Stimulated activated CD8-positive, alpha-beta memory T cell treated with anti-CD3 and anti-CD28 coated beads, Interleukin-15, amount 100 ng/mL, for 1 hour (primary cell): ENCODE measurements at places on chromosomes 6 and 20.
A peak's percentile ranks its signal among the peaks of the same experiment; 100 is the strongest.

- DNase-seq, result no peak
Observed at GRCh38 chr6:43788301-43788700, 18.3 kb downstream of the VEGFA start.

DNA sequence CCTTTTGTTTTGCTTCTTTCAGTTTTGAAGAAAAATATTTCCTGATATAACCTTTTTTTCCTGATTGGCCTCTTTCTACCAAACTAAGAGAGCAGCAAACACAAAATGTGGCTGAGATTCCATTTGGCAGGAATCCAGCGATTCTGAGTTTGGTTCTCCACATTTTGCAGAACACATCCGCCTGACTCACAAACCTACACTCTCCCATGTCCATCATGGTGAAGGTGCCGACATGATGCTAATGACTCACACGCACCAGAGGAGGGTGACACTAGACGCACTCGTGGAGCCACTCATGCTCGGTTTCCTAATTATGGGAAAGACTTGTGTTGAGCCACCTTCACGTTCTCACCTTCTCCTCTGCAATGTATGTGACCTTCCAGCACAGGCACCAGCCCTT lies 45.9 kb upstream of the DUSP22 start:
- DNase-seq, result no peak

DNA sequence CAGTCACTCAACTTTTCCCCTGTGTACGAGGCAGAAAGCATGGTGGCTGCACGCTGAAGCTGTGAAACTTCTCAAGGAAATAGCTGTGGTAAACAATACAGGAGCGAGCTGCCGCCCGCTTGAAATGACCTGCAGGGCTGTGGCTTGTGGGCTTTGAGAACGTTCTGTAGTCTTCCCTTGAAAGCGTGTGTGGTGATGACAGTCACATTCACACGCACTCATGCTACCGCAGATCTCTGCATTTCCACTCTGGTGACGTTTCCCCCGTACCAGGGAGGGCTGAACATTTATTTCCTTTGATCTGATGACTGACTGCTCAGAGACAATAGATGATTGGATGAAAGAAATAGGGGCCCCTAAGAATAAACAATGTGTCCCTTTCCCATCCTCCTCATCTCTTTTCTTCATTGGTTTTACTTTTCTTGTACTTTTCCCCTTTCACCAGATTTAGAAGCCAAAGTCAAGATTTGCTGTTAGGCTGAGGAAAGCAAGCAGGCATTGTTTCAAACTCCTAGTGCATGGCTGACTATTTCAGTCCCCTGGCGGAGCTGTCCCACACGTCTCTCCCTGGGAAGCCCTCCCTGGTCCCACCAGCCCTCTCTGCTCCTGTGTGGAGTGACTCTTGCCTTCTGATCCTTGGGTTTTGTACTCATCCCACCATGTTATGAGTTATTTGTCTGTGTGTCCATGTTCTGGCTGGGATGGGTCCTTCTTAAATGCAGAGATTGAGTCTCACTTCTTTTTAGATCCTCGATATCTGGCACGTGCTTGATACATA lies 3.9 kb downstream of the SYTL3 start:
- DNase-seq, result peak; percentile 74

DNA sequence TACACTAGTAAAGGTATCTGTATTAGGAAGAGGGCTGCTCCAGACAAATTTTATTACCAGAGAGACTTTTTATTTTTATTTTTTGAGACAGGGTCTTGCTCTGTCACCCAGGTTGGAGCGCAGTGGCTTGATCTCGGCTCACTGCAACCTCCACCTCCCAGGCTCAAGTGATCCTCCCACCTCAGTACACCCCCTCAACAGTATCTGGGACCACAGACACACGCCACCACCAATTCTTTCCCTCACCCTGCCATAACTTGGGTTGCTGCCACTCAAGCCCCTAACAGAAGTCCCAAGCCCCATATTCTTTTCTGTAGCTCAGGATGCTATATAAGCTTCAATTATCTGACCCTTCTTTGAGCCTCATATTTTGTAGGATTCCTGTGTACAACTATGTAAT lies 6.9 kb downstream of the BCL2L1 start:
- no peak for DNase-seq

GRCh38 chr6:169963581-169964297 lies 212.3 kb downstream of the ERMARD start:
- no peak for DNase-seq

DNA sequence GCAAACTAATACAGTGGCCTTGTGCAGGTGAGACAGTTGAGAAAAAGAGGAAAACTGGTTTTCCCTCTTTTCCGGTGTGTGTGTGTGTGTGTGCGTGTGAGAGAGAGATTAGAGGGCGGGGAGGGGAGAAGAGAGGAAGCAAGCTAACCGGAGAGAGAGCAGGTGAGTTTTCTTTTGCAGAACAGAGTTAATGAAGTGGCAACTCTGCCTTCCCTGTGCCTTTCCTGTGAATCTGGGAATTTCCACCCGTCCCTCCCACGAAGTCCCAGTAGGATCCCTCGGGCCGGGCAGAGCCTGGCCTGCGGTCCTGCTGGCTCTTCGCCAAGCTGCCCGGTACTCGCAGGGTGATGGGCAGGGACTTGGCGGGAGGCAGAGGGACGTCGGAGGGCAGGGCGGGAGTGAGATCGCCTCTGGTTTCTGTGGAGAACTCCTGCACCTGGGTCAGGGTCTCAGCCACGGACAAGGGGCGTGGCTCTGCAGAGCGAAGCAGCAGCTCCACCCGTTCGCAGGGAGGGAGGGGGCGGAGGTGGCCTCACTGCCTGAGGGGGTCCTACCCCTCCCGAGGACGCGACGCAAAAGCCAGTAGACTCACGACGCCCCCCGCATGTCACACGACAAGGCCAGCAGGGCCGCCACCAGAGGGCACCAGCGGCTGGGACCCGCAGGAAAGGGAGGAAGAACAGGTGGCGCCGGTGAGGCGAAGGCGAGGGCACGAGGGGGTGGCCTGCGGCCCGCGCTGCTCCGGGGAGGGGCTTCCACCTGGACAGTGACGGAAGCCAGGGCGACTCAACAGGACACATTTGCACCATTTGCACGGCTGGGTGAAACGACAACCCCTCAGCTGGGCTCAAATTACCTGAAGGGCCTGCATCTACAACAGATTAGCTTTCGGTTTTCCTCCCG lies 51.2 kb upstream of the RNF182 start:
- DNase-seq, result peak; percentile 56

DNA sequence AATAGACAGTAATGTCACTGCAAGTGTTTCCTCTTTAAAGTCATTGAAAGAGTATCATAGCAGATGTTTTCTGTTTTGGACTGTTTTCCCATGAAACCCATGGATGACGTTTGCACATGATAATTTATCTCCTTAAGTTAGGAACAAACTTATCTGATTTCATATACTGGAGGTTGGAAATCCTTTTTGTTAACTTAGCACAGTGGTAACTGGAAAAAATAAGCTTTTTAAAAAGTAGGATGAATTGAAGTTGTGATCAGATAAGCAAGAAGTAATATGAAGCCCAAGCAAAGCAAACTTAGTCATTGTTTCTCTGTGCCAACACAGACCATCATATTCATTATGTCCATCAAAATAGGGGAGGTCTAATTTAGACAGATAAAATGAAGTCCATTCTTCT lies 61.6 kb downstream of the PLCB4 start:
- DNase-seq, result no peak

DNA sequence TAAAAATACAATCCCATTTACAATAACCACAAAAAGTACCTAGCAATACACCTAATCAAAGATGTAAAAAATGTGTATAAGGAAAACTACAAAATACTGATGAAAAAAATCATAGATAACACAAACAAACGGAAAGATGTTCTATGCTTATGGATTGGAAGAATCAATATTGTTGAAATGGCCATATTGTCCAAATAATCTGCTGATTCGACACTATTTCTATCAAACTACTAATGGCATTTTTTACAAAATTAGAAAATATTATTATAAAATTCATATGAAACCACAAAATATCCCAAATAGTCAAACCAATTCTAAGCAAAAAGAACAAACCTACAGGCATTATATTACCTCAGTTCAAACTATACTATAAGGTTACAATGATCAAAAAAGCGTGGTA lies 978.3 kb upstream of the MAP3K7 start:
- no peak for DNase-seq

DNA sequence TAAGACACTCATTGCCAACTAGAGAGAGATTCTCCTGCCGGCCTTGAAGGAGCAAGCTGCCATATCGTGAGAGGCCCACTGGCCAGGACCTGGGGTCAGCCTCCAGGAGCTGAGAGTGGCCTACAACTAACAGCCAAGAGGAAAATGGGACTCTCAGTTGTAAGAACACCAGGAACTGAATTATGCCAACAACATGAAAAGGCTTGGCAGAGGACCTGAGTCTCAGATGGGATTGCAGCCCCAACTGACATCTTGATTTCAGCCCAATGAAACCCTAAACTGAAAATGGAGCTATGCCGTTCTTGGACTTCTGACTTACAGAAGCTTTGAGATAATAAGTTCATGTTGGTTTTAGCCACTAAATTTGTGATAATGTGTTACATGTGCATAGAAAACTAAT lies 193.5 kb upstream of the LRFN2 start:
- no peak for DNase-seq

DNA sequence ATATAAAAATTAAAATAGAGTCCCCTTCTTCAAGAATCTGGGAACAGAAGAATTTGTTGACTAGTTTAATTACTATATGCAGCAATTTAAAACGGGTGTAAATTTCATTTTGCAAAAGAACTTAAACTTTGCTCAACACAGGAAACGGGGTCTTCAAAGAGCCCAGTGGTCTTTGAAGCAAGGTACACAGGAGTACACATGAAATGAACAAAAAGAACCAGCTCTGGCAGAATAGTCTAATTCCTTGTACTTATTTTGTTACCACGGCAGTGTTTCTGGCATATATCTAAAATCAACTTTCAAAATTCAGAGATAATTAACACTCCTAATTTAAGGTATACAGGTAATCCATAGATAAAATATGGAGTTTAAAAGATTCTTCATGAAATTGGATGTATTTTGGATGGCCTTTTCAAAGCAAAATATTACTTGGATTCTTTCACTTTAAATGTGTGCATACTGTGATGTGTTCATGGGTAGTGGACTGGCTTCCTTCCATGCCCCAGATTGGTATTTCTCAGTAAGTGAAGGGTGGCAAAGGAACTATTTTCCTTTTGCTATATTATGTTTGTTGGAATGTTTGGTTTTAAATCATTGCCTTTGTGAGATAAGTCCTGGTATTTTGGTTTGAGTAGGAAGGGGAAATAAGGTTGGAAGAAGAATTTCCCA lies 96.8 kb upstream of the THEMIS start:
- no peak for DNase-seq

GRCh38 chr6:87241304-87241703 lies 81.1 kb upstream of the SMIM8 start:
- DNase-seq, result no peak

DNA sequence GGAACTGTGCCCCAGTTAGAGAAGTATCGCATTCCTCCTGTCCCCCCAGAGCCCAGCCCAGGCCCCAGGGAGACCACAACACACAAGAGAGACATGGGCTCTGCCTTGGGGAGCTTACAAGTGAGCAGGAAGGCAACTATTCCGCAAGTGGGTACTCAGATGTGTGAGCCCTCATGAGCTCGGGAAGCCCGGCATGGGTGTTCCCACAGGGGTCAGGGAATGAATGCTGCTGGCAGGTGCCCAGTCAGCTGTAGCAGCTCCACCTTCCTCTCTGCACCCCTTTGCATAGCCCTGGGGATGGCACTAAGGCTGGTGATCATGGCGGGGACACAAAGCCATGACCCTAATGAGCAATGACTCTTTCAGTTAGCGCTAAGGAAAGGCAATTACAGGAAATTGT lies 194.1 kb downstream of the SYNDIG1 start:
- no peak for DNase-seq

DNA sequence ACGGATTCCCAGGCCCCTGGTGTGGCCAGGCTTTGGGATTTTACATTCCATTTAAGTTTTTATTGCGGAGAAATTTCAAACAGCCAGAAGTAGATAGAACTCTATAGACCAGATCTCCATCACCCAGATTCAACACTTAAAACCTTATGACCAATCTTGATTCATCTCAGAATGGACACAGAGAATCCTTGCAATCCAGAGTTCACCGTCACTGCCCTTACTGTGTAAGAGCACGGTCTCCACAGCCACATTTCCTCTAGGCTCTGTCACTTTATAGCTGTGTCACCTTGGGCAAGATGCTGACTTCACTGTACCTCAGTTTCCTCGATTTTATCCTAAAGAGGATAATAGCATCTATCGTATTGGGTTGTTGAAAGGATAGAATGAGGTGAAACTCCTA lies 979 bp downstream of the ZNF133 start:
- DNase-seq, result no peak

DNA sequence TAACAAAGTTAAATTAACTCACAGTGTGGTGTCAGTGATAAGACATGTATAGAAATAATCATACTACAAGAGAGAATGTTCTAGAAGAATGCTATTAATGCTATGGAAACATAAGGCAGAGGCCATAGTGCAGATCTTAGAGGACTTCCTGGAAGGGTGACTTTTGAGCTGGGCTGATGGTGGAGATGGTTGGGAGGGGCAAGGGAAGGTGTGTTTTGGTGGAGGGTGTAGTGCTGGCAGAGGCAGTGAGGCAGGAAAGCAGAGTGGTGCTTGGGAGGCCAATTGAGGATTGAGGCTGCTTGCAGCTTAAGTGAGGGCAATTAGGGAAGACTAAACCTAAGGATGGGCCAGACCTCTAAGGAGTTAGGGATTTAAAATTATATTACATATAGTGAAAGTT lies 58.5 kb upstream of the FNDC1 start:
- no peak for DNase-seq

- DNase-seq, result no peak
Observed at GRCh38 chr20:49575551-49576060, 7.7 kb upstream of the PTGIS start.

DNA sequence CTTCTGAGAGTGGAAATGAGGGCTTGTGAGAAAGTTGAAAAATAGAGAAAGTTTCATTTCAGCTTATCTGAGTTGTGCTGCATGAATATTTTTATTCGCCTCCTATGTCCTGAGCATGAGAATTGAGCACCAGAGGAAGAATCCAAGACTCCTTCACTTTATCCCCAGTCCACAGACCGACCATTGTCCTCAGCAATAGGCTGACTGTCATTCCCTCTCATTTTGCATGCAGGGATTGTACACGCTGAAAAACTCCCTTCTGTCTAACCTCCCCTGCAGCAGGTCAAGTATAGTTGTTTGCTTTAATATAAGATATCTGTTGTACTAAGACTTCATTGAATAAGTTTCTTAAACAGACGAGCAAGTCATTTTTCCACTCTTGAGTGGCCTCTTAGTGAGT lies 437.6 kb downstream of the PRKN start:
- no peak for DNase-seq

DNA sequence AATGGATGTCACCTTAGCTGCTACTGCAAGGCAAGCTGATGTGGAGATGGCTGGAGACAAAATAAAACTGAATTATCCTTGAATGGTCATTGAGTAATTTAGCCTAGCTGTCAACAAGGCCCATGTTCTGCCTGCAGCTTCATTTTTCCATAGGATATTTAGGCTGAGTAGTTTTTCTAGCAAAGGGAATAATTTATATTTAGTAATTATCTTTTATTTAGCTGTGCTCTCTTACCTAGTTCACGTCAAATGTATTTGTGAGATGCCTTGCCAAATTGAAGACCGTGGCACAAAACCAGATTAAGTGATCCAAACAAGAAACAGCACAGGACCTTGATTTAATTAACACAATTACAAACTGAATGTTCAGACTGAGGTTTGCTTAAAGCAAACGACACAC lies 77.4 kb upstream of the CEP162 start:
- DNase-seq, result no peak

- DNase-seq, result no peak
Observed at GRCh38 chr6:106177786-106178185, 91.7 kb downstream of the PRDM1 start.
